Retina (tissue), 1 donor: ENCODE measurements at places on chromosomes 7 and 10.
A peak's percentile ranks its signal among the peaks of the same experiment; 100 is the strongest.

DNA sequence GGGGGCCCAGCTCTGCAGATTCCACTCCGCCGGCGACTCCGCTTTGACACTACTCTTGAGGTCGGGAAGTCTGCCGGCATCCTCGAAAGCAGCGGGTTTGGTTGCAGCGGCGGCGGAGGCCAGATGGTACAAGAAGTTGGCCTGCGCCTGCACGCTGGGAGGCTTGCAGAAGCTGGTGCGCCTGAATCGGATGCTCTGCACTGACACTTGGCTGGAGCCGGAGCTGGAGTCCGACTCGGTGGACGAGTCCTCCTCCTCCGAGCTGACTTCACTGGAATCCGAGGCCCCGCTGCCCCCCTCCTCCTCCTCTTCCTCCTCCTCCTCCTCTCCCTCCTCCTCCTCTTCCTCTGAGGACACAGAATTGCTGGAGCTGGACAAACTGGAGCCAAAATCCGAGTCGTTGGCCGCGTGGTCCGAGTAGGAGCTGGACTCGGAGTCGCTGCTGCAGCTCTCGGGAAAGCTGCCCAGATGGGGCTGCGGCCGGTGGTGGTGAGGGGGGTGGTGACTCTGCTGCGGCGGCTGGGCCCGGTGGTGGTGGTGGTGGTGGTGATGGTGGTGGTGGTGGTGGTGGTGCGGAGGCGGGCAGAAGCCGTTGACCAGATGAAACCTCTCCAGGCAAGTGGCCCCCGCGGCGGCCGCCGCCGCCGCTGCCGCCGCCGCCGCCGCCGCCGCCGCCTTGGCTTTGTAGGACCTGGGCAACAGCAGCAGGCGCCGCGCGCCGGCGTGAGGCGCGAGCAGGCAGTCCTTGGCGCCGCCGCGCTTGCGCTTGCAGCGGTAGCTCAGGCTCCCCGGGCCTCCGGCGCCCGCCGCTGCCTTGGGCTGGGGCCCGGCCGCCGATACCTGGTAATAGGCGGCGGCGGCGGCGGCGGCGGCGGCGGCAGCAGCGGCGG lies 9.0 kb downstream of the SKIDA1 start:
- DNase-seq: peak; percentile 85

DNA sequence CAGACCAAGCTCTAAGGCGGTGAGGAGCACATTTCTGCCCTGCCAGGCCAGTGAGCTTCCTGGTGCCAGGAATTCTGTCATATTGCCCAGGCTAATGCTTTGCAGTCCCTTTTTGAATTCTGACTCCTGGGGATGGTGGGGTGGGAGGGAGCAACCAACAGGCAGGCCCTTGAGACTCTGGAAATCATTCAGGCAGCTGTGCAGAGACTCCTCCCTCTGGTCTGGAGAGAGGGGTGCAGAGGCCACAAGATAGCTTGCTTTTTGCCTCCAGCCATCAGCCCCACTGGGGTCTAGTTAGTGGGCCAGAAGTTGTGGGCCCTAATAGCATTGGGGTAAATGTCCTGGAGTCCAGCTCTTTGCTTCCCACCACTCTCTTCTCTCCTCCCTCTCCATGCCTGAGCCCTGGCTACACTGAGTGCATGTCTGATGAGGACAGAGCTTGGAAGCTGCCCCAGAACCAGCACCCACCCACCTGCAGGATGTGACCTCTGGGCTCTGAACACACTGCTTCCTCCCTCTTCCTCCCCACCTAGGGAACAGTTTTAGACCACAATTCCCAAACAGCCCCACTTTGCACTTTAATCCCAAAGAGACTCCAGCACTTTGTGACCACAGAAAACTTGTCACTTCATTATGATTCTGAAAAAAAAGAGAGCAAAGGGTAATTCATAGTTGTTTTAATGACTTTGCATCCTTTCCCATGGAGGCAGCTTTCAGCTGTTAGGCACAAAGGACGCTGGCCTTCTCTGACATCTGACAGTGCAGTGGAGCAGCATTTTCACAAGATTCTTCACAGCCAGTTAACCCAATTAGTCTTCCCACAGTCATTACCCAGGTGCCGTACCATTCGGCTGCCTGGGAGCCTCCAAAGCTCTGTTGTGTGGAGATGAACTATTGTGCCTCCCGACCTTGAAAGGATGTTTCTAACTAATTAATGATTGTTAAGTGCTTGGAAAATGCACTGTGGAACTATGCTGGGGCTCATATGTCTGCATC lies 262.5 kb downstream of the TRIL start:
- peak; percentile 82 for DNase-seq

- peak; percentile 73 for DNase-seq
These were observed 17.2 kb upstream of the SLC29A4 start for GRCh38 chr7:5265320-5266190.

DNA sequence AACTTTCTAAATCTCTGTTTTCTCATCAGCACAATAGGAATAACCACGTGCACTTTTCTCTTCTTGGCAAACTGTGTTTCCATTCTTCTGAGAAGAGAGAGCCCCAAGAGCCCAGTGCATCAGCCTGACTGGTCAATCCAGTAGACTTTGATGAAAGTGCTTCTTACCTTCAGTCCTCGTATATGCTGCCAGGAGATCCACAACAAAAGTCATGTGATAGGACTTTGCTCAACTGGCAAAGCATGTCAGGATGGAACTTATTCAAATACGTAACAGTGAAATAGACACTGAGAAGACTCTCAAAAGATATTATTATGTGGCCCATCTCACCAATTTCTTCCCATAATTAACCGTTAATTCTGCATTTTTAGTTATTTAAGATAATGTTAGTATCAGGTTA lies 1031.5 kb upstream of the LRRTM3 start:
- DNase-seq: no peak

DNA sequence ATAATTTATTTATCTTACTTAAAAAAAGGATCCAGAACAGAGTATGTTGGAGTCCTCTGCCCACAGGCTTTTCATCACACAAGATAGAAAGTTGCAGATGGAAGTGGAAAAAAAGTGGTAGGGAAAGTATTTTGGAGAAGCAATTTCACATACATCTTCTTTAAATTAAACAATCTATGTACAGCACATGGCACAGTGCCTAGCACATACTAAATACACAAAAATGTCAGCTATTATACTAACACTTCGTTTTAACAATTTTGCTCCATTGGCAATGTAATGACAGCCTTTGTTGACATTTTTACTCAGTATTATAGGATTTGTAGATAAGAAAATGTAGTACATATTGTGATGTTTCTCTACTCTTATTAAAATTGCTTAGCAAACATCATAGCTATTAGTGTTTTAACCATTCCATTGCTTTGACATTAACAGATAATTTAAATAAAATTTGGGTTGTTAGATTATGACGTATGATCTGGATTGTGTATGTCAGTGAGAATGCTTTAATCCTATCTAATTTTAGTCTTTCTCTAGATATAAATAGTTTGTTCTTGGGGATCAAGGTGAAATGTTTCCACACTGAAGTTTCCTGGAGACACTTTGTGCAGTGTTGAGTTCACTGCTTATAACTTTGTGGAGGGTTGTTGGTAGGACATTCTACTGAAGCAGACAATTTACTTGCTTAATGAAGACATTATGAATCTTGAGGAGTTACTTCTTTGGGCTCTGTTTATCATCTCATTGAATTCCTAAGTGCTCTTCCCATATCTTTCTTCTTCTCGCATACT lies 202.8 kb upstream of the DKK1 start:
- no peak for DNase-seq

- DNase-seq: no peak
These were observed 162.8 kb downstream of the CYP26A1 start for GRCh38 chr10:93236393-93237040.

- DNase-seq: no peak
These were observed 152.3 kb downstream of the CELF2 start for GRCh38 chr10:11169976-11170375.

- no peak for DNase-seq
These were observed 102.5 kb upstream of the CELF2 start for GRCh38 chr10:10915215-10915614.

DNA sequence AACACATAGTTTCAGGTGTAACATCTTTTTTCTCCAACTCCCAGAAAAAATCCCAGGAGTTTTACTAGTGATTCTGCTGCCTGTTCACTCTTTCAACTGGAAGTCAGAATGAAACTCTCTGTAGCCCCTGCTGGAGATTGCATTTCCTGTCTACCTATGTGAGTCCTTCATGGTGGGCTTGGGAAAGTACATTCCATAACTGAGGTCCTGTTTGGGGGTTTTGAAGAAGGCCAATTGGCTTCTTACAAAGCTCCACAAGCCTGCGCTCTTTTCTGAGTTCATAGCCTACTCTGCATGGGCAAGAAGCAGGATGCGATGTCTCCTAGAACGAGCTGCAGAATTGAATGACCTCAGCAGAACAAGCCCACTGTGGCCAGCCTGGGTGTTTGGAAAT lies 86.7 kb downstream of the LYZL2 start:
- DNase-seq: no peak

GRCh38 chr7:42020061-42020460 lies 216.9 kb downstream of the GLI3 start:
- DNase-seq: no peak

DNA sequence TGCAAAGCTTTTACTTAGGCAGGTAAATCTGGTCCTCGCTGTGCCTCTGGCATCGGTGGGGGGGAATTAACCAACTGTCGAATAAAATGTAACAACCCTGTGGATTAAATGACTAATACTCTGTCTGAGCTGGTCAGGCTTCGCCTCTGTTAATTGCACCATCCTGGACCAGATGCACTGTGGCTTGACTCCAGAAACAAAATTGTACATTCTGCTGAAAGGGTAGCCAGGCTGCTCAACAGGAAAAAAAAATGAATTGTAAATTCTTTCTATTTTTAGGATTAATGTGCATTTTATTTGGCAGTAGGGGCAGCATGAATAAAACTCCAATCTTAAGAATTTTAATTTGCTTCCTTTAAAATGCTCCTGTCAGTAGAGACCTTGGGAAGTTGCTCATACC lies 389.4 kb downstream of the SORCS1 start:
- no peak for DNase-seq

- no peak for DNase-seq
These were observed 104.7 kb downstream of the GFRA1 start for GRCh38 chr10:116168329-116168728.

DNA sequence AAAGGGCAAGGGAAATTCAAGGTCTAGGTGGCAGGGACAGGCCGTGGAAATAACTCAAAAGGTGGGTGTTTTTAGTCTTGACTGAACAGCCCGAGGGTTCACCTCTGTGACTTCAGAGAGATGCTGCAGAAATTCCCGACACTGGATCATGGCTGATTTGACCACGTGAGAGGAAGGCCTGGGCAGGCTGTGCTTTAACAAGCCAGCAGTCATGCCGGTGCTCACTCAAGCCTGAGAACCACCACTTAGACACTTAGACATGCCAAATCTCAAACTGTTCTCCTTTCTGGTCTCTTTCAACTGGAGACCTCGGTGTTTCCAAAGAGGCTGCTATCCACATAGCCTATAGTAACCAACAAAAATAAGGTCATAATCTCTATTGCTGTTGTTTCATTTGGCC lies 15.4 kb downstream of the TECTB start:
- peak; percentile 38 for DNase-seq

DNA sequence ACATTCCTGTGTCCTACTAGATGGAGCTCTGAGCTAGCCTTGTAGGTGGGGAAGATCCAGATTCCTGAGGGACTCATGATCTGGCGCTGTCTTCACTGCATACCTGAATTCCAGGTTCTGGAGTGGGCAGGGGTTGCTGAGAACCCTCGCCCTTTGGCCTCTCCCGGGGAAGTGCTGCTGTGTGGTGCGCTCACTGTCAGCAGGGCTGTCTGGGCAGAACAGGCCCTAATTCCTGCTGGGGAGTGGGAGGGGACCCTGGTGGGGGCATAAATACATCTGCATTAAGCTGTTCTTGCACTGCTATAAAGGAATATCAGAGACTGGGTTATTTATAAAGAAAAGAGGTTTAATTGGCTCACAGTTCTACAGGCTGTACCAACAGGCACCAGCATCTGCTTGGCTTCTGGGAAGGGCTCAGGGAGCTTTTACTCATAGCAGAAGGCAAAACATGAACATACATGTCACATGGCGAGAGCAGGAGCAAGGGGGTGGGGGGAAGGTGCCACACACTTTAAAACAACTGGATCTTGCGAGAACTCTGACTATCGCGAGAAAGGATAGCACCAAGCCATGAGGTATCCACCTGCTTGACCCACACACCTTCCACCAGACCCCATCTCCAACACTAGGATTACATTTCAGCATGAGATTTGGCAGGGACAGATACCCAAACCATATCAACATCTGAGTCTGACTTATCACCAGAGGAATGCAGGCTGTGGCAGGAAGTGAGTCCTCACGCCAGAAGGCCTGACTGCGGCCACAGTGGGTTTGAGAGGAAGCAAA lies 115.0 kb downstream of the ADCY1 start:
- DNase-seq: no peak

GRCh38 chr10:118264838-118265470 lies 77.2 kb downstream of the FAM204A start:
- DNase-seq: no peak

DNA sequence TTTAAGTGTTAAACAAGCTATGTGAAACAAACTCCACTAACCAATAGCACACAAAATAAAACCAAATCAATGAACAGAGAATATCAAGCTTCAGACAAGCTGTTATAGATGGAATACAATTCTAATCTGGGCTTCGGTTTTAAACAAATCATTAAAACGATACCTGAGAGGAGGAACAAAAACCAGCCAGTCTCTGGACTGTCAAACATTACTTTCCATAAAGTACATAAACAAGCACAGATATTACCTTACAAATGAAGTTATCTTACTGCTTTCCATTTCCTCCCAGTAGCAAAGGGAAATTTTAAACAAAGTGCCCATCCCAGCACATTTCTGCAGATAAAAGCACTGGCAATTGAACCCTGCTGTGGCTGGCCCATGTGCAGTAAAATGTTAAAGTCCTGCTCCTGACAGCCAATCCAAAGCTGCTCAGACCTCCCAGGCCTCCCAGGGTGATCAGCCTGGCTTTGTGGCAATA lies 128.0 kb downstream of the NRCAM start:
- DNase-seq: no peak

DNA sequence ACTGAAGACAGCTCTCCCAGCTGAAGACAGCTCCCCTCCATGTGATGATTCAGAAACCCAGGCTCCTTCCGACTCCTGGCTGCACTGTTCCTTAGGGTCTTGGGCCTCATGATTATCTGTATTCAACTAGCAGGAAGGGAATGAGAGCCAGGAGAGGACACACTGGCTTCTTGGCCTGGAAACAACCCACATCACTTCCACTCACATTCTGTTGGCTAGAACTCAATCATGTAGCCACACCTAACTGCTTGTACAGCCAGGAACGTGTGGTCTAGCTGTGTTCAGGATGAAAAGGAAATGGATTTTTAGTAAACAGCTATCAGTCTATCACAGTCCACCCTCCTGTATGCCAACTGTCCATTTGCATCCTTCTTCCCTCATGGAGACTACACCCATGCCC lies 30.5 kb upstream of the XPNPEP1 start:
- no peak for DNase-seq
